ENCODE measurements at places on chromosomes 3 and 15. TPM values are rescaled to one million over a fixed set of nuclear protein-coding genes. Genes with fewer than 3 reads are reported as not detected.

The GP9 gene
- 1.2 TPM for total RNA-seq

DNA sequence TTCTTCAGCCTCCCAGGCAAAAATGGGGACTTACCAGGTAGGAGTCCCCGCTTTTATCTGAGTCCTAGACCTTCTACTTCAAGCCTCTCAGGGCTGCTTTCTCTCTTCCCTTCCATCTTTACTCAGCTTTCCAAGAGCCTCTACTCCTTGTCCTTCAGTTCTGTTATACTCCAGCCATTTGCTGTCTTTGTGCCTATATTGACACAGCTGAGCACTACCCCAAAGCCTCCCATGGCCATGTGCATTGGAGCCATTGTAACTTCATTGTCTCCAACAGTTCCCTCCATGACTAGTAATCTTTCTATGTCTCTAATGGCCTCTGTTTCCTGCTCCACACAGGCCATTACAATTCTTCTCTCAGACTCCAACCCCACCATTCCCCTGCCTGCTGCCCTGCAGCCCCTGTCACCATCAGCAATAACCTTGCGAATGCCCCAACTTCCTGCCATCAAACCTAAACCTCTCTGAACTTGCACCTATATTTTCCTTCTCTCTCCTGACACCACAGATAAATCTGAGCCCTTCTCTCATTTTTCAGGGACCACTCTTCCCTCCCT lies 77.9 kb upstream of the ADPGK start:
- H3K27me3 ChIP-seq = no peaks in the 10 kb centered on the region
- H3K27ac ChIP-seq = no peak overlapping the region
- H3K4me1 ChIP-seq = peaks cover 5% of the 10 kb centered on the region

The TJP1 gene
- 119 TPM for total RNA-seq

- H3K27ac ChIP-seq = peak overlapping the region; percentile 98
- no peaks in the 10 kb centered on the region for H3K27me3 ChIP-seq
- DNase-seq = no peak
- H3K36me3 ChIP-seq = no peaks in the 10 kb centered on the region
These were observed 77.8 kb upstream of the VGLL4 start for GRCh38 chr3:11721479-11721878.

GRCh38 chr3:13145131-13145825 lies 72.0 kb upstream of the IQSEC1 start:
- H3K27me3 ChIP-seq = no peaks in the 10 kb centered on the region
- no peaks in the 10 kb centered on the region for H3K4me1 ChIP-seq
- H3K36me3 ChIP-seq = no peaks in the 10 kb centered on the region
- no peak overlapping the region for H3K27ac ChIP-seq
- DNase-seq = peak; percentile 3

DNA sequence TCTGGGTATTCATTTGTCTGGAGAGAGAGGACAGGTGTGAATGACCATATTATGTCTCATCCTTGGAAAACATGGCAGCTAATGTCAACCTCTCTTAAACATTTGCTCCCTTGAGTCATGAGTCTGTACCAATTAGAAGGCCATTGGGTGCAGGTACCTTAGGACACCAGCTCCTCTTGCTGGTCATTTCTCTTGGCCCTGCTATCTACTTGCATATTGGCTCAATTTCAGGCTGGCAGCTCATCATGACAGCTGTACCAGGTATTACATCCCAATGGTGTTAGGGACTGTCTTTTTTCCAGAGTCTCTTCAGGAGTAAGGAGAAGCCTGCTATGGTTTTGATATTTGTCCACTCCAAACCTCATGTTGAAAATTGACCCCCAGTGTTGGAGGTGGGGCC lies 92.2 kb upstream of the ANKRD28 start:
- no peaks in the 10 kb centered on the region for H3K27me3 ChIP-seq
- no peak for DNase-seq
- no peak overlapping the region for H3K27ac ChIP-seq
- H3K36me3 ChIP-seq = no peaks in the 10 kb centered on the region

GRCh38 chr3:28317438-28318022 lies 31.0 kb upstream of the ZCWPW2 start:
- peak; percentile 13 for DNase-seq
- no peak overlapping the region for H3K27ac ChIP-seq
- no peaks in the 10 kb centered on the region for H3K4me1 ChIP-seq
- peaks cover 16% of the 10 kb centered on the region for H3K36me3 ChIP-seq
- H3K27me3 ChIP-seq = no peaks in the 10 kb centered on the region

The LRRC31 gene
- total RNA-seq = 18.0 TPM

Data from transverse colon (tissue), 4 donors.